ENCODE measurements at places on chromosomes 16 and 17. TPM values are rescaled to one million over a fixed set of nuclear protein-coding genes. Genes with fewer than 3 reads are reported as not detected.

Gene FOXF1
- total RNA-seq = 0.11 TPM

Gene EEF2KMT
- total RNA-seq = 25.7 TPM

Gene VASN
- 1.5 TPM for total RNA-seq

Gene HBA1
- total RNA-seq = 6.5 TPM

Gene PRPSAP2
- 83.5 TPM for total RNA-seq

Gene PLCG2
- total RNA-seq = 1.5 TPM

Gene SLFN11
- 14.1 TPM for total RNA-seq

Gene DNAI2
- not detected for total RNA-seq

Gene ALDH3A1
- total RNA-seq = not detected

Gene FBXO39
- not detected for total RNA-seq

Gene HLF
- 2.6 TPM for total RNA-seq

Gene DEXI
- 43.7 TPM for total RNA-seq
